ENCODE measurements at places on chromosomes 16 and 17. TPM values are rescaled to one million over a fixed set of nuclear protein-coding genes. Genes with fewer than 3 reads are reported as not detected.

- H3K4me3 ChIP-seq, result no peak overlapping the region
- H3K4me1 ChIP-seq, result peaks cover 13% of the 10 kb centered on the region
- DNase-seq, result peak; percentile 21
- no peak overlapping the region for H3K27ac ChIP-seq
- H3K27me3 ChIP-seq, result no peaks in the 10 kb centered on the region
These were observed 15.9 kb downstream of the ARHGAP23 start for GRCh38 chr17:38444151-38444550.

JUP gene
- total RNA-seq, result 1.3 TPM

KRT33A gene
- total RNA-seq, result not detected

ADAD2 gene
- total RNA-seq, result not detected

CCL16 gene
- total RNA-seq, result not detected

DNA sequence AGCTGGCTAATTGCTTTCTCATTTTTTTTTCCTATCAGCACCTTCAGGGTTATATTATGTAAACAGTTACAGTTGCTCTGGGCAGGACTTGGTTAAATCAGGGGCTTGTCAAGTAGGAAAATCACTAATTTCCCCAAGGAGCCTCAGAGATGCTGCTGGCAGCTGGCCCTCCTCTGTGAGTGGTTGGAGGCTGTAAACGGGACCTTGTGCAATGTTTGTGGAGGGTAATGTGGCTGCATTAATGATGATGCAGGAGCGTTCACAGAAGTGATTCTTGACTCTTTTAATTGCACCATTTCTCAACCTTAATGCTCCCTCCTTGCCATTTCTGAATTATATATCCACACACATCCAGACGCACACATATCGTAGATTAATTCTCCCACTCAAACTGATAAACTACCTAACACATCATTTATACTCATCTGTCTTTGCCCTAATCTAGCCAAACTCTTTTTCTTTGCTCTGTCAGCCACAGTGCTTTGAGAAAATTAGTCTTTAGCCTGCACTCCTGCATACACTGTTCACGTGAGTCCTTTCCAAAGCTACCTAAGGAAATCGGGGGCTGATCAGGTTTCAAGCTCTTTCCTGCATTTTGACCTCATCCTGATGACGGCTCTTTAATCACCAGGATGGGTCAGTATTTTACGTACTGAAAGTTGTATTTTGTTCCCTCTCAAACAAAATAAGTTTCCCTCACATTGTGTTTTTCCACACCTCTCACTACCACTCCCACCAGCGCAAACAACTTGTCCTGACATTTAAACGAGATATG is 154.4 kb upstream of the PIRT start:
- no peaks in the 10 kb centered on the region for H3K4me1 ChIP-seq
- no peak overlapping the region for H3K27ac ChIP-seq
- no peak overlapping the region for H3K4me3 ChIP-seq
- no peaks in the 10 kb centered on the region for H3K36me3 ChIP-seq
- H3K27me3 ChIP-seq, result no peaks in the 10 kb centered on the region

DNA sequence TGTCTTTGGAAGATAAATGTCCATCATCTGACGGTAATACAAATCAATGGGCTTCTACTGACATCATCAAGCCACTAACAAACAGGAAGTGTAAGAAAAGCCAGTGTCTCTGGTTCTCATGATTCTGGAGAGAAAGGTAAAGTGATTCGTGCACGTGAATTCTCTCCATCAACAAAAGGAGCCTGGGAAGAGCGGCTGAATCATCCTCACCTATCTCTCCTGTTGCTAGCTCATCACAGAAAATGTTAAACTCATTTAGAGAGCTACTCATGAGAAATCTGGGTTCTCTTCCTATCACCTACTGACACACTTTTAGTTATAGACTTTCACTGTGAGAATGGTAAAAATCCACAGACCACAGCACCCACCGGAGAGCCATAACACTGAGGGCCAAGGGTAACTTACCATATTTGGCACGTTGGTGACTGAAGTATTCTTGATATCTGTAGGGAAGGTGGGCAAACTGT is 70.3 kb downstream of the CREBBP start:
- peaks cover 35% of the 10 kb centered on the region for H3K36me3 ChIP-seq
- no peak overlapping the region for H3K4me3 ChIP-seq
- H3K27me3 ChIP-seq, result no peaks in the 10 kb centered on the region
- H3K4me1 ChIP-seq, result peaks cover 39% of the 10 kb centered on the region

DNA sequence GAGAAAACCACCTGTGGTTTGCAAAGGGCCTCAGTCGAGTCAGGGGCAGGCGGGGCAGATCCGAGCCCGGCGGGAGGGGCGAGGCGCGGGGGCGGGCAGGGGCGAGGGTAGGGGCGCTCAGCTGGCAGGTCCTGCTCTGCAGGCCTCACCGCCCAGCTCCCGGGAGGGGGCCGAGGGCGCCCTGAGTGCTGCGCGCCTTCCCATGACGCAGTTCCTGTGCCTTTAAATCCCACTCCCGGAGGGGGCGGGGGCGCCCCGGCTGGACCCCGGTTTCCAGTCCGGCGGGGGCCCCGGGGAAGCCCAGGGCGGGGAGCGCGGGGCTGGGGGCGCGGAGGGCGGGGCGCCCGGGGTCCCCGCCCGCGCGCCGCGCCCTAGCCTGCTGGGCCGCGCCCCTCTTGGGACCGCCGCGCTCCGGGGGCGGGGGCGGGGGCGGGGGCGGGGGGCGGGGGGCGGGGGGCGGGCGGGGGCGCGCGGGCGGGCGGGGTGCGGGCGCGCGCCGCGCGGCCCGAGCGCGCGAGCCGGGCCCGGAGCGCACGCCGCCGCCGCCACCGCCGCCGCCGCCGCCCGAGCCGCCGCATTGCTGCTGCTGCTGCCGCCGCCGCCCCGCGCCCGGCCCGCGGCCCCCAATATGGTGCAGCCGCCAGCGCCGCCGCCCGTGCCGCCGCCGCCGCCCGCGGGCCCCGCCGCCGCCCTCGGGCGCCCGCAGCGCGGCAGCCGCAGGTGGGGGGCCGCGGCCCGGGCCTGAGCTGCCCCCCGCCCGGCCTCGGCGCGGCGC is at the start of gene JPH3:
Gene JPH3 (plus strand): TSS at position 508 of the 775 bp plus-strand sequence. CDS start 639 bp downstream, outside the sequence.
- H3K36me3 ChIP-seq, result no peaks in the 10 kb centered on the region
- H3K27ac ChIP-seq, result no peak within 1 kb of the TSS
- H3K27me3 ChIP-seq, result peaks cover 20% of the 10 kb centered on the region
- no peak within 1 kb of the TSS for H3K4me3 ChIP-seq

GRCh38 chr17:27381007-27381501 is 75.2 kb upstream of the KSR1 start:
- no peaks in the 10 kb centered on the region for H3K36me3 ChIP-seq
- H3K4me1 ChIP-seq, result no peaks in the 10 kb centered on the region
- H3K27me3 ChIP-seq, result peaks cover 3% of the 10 kb centered on the region
- DNase-seq, result peak; percentile 59

SHBG gene
- not detected for total RNA-seq

GRCh38 chr17:72266112-72266775 is 145.4 kb downstream of the SOX9 start:
- H3K36me3 ChIP-seq, result no peaks in the 10 kb centered on the region
- no peak overlapping the region for H3K27ac ChIP-seq
- no peaks in the 10 kb centered on the region for H3K27me3 ChIP-seq
- no peak overlapping the region for H3K4me3 ChIP-seq
- no peaks in the 10 kb centered on the region for H3K4me1 ChIP-seq

DNA sequence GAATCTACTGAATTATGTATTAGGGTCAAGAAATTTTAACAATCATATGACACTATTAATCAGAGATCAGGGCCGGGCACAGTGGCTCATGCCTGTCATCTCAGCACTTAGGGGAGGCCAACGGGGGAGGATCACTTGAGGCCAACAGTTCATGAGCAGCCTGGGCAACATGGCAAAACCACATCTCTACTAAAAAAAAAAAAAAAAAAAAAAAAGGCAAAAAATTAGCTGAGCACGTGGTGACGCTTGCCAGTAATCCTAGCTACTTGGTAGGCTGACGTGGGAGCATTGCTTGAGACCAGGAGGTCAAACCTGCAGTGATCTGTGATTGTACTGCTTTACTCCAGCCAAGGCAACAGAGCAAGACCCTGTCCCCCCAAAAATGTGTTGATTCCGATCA is 52.5 kb upstream of the CLEC3A start:
- H3K36me3 ChIP-seq, result no peaks in the 10 kb centered on the region
- H3K27me3 ChIP-seq, result no peaks in the 10 kb centered on the region
- no peak overlapping the region for H3K4me3 ChIP-seq
- no peak for DNase-seq

SLC47A1 gene
- not detected for total RNA-seq

OR2C1 gene
- total RNA-seq, result not detected

DNA sequence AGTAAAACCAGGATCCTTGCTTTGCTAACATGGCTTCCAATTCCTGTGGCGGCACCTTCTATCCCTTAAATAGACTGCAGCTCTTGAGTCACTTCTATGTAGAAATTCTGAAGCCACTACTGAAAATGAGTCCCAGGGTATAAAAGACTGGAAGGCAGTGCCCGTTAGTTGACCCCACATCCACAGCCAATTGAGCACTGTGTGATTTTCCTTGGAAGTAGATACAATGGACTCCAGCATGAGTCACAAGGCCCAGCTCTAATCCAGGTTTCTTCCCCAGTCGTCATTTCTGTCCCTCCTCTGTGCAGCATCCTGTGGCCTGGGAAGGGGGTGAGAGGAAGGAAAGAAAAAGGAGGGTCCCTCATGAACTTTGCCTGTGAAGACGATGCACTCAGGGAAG is 69.5 kb downstream of the HLF start:
- no peaks in the 10 kb centered on the region for H3K4me1 ChIP-seq
- H3K27ac ChIP-seq, result no peak overlapping the region
- no peaks in the 10 kb centered on the region for H3K27me3 ChIP-seq
- no peaks in the 10 kb centered on the region for H3K36me3 ChIP-seq

DNA sequence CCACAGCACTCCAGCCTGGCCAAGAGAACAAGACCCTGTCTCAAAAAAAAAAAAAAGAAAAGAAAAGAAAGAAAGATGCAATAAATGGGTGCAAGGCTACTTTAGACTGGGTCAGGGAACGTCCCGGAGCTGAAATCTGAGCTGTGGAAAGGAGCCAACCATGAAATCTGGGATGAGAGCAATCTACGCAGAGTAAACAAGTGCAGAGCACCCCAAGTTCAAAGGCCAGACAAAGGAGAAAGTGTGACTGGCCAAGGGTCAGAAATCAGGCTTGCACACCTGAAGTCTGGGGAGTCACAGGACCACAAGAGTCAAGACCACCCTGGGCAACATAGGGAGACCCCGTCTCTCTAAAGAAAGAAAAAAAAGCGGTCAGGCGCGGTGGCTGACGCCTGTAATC is 2.8 kb downstream of the SHMT1 start:
- no peak overlapping the region for H3K4me3 ChIP-seq
- peaks cover 17% of the 10 kb centered on the region for H3K4me1 ChIP-seq
- no peak overlapping the region for H3K27ac ChIP-seq
- H3K27me3 ChIP-seq, result no peaks in the 10 kb centered on the region
- no peaks in the 10 kb centered on the region for H3K36me3 ChIP-seq

DNA sequence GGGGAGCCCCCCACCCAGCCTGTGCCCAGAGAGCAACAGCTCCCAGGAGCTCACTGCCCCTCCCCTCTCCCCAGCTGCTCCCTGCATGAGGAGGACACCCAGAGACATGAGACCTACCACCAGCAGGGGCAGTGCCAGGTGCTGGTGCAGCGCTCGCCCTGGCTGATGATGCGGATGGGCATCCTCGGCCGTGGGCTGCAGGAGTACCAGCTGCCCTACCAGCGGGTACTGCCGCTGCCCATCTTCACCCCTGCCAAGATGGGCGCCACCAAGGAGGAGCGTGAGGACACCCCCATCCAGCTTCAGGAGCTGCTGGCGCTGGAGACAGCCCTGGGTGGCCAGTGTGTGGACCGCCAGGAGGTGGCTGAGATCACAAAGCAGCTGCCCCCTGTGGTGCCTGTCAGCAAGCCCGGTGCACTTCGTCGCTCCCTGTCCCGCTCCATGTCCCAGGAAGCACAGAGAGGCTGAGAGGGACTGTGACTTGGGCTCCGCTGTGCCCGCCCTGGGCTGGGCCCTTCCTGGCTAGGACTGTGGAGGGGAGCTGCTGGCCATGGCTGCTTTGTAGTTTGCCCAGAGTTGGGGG is 584 bp downstream of the TCAP start:
- DNase-seq, result no peak
- peaks cover 15% of the 10 kb centered on the region for H3K36me3 ChIP-seq
- peaks cover 7% of the 10 kb centered on the region for H3K27me3 ChIP-seq
- no peak overlapping the region for H3K4me3 ChIP-seq
- H3K27ac ChIP-seq, result no peak overlapping the region

DNA sequence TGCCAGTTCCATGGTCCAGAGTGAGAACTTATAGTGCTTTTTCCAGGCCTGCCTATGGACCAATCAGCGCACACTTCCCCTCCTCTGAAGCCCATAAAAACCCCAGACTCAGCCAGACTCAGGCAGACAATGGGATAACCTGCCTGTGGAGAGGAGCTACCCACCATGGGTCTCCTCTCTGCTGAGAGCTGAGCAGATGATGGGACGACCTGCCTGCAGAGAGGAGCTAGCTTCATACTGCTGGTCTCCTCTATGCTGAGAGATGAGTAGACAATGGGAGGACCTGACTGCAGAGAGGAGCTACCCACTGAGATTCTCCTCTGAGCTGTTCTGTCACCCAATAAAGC is 144.7 kb downstream of the MYO1D start:
- H3K4me1 ChIP-seq, result no peaks in the 10 kb centered on the region
- no peak overlapping the region for H3K27ac ChIP-seq
- no peaks in the 10 kb centered on the region for H3K36me3 ChIP-seq
- H3K27me3 ChIP-seq, result no peaks in the 10 kb centered on the region
- DNase-seq, result no peak

- peak within 1 kb of the TSS; percentile 92 for H3K27ac ChIP-seq
These were observed at the start of gene EVI2B for GRCh38 chr17:31313982-31314781. Gene EVI2B (minus strand): TSS chr17:31314054. CDS start chr17:31305609, 8,445 bp downstream.

DNA sequence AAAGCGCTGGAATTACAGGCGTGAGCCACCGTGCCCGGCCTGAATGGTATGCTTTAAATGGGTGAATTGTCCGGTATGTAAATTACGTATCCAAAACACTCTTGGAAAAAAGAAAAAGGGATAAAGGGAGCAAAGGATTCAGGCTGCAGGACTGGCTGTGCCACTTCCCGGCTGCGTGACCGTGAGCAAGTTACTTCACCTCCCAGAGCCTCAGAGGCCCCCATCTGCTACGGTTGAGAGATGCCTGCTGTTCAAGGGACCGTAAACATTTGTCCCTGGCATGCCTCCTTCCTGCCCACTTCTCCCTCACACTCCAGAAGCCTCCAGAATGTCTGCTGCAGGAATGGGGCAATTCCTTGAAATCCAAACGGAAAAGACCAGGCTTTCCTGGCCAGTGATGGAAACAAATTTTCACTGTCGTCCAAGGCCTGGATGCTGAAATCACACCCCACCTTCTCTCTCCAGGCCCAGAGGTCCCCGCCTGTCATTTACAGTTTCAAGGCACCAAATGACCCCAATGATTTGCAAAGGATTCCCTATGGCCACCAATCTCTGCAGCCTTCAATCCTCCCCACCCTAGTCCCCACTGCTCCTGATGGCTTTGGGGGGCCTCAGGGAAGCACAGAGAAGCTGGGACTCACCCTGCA is 22.9 kb upstream of the LITAF start:
- no peak overlapping the region for H3K27ac ChIP-seq
- H3K4me3 ChIP-seq, result no peak overlapping the region
- H3K27me3 ChIP-seq, result no peaks in the 10 kb centered on the region
- no peak for DNase-seq
- no peaks in the 10 kb centered on the region for H3K4me1 ChIP-seq

DNA sequence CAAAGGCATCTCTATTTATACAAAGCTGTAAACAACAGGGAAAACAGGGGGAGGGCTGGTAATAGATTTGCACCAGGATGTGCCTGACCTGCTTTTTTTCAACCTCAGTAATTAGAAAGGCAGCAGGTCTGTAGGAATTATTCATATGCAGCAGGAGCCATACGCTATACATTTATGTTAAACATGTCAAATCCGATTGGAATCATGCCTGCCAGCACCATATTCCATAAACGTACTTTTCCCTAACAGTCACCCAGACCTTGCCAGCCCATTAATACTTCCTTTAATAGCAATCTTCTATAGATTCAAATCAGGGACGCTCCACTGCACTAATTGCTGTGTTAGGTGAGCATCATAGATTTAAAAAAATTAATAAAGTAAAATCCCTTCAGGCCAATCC is 223.9 kb downstream of the ZFHX3 start:
- no peak for DNase-seq
- H3K27me3 ChIP-seq, result no peaks in the 10 kb centered on the region
- H3K4me1 ChIP-seq, result no peaks in the 10 kb centered on the region
- no peak overlapping the region for H3K27ac ChIP-seq

Measured in CD4-positive, CD25-positive, alpha-beta regulatory T cell (primary cell).